ENCODE measurements at places on chromosomes 5 and 9.
A peak's percentile ranks its signal among the peaks of the same experiment; 100 is the strongest.

DNA sequence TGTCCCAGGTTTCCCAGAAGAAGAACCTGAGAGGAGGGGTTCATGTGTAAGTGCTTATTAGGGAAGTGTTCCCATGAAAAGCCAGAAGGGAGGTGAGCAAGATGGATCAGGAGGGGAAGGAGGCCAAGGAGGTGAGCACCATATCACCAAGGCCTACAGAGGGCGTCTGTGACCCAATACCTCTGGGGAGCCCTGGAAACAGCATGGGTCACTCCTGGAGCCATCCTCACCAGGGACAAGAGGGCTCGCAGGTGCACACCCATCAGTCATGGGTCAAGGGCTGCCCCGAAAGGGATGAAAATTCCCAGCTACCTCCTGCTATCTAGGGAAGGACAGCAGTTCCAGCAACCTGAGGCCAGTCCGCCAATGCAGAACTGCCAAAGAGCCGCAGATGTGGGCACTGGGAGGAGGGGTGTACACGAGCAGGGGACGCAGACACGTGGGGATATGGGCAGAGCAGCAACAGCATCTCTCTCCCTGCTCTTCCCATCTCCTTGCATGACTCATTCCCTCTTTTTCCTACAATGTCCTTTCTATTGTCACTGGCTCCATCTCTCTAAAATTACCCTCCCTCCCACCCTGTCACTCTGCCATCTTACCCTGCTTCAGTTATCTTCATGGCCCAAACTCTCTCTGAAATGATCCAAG is 167.6 kb upstream of the FSTL4 start:
- DNase-seq, result no peak

GRCh38 chr5:160375166-160375565 is 4.7 kb upstream of the C1QTNF2 start:
- DNase-seq, result no peak

DNA sequence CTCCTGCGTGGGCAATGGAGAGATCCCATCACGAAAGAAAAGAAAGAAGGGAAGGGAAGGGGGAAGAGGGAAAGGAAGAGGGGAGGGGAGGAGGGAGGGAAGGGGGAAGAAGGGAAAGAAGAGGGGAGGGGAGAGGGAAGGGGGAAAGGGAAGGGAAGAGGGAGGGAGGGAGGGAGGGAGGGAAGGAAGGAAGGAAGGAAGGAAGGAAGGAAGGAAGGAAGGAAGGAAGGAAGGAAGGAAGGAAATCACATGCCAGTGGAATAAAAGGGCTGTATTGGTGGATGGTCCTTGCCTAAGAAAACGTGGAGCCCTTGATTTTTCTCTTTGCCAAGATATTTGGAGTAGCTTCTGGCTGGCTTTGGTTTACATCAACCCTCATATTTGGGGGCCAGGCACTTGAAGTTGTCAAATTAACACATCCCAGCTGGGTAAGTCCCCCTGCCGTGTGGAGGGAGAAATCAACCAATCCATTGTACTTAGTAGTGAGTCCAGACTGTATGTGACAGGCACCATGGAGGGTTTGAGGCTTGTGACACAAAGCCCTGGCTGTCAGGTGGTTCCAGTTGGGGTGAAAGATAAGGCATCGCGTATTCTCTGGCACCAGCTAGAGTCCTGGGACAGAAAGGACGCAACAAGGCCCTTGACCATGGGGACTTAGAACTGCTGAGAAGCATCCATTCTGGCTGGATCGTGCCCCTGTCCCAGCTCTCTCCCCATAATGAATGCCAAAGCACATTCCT is 23.7 kb downstream of the IDNK start:
- DNase-seq, result no peak

GRCh38 chr9:87567571-87567970 is 69.9 kb downstream of the DAPK1 start:
- DNase-seq, result peak; percentile 52

DNA sequence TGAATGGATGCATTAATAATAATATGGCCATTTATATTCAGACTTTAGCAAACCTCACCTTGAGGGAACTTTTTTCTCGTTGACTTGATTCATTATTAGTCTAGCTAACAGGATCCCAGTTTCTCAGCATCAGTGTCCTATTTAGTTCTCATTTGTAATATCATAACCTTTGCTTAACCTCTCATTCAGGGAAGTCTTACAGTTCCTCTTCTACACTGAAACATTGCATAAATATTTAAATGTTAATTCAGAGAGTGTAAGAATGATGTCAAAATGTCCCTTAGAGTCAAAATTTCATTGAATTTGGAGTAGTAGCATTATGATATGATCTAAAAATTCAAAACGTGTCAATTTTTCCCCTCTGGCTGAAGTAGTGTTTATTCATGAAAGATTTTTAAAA is 650.1 kb downstream of the EFNA5 start:
- no peak for DNase-seq

DNA sequence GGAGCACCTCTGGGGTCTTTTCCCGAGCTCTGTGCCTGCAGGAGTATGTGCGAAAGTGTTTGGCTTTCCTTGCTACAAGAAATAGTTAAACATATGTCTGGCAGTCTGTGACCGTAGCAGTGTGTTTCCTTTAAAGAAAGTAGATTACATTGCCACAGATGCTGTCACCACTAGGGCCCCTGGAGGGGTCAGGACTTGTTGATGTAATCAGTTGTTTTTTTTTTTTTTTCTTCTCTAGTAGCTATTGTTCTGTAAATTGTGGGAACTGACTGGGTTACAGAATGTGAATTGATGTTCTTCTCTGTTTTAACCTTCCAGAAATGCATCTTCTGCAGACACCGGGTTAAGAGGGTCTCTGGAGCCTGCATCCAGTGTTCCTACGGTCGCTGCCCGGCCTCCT is 345.6 kb downstream of the KDM4C start:
- no peak for DNase-seq

- no peak for DNase-seq
Observed at GRCh38 chr9:89690334-89690912, 85.6 kb downstream of the GADD45G start.

GRCh38 chr5:141306630-141307029 is 2.8 kb upstream of the SLC25A2 start:
- no peak for DNase-seq

GRCh38 chr5:81829242-81829641 is 78.3 kb upstream of the SSBP2 start:
- no peak for DNase-seq

GRCh38 chr9:109297899-109298298 is 23.0 kb downstream of the EPB41L4B start:
- DNase-seq, result no peak

DNA sequence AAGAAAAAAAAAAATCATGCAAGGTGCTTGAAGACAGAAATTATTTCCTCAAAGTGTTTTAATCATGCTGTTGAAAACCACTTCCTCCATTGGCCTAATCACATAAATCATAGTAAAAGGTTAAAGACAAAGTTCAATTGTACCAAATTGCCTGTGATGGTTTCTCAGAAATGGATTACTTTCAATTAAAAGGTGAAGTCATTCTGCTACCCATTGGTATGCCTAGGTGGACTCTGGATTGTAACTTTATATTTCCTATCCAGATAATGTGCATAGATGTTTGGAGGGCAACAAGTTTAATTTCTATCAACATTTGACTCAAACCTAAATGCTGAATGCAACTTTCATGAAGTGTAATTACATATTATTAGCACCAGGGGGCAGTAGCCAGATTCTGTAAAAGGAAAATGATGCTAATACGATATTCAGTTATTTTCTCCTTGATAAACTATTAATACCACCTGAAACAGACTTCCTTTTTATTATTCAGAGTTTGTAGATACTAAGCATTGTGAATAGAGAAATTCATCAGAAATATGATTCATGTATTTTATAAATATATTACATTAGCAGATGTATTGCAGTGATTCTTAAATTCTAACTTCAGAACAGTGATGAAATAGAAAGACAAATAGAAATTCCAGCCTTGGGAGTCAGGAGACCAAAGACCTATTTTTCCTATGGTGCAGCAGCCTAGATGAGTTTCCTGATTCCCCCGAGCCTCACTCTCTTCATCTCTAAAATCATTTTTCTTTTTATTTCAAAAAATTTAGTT is 148.2 kb downstream of the CAAP1 start:
- DNase-seq, result peak; percentile 2

DNA sequence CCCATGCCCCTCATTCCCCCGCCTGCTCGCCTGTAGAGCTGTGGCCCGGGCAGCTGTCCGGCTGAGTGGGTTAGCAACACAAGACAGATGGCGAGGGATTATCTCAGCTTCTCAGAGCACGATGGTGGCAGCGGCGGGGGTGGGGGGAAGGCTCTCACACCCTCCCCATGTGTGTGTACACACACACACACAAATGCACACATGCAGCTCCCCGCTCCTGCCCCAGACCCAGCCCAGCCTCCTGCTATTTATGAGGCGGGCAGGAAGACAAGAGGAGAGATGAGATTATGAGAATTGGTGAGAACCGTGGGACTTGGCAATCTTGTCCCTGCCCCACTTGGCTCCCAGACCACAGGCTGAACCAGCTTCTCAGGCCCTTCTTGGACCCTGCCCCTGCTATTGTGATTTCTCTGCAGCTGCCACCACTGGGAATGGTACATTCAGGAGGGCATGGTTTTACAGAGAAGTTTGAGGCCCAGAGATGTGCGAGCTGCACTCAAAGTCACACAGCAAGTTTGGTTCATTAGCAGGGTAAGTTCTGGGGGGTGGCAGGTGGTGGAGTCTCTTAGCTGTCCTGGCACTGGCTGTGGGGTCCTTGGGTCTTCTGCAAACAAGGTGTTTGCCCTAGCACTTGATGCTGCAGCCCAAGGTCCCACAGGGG is 51.0 kb upstream of the PSD2 start:
- no peak for DNase-seq

DNA sequence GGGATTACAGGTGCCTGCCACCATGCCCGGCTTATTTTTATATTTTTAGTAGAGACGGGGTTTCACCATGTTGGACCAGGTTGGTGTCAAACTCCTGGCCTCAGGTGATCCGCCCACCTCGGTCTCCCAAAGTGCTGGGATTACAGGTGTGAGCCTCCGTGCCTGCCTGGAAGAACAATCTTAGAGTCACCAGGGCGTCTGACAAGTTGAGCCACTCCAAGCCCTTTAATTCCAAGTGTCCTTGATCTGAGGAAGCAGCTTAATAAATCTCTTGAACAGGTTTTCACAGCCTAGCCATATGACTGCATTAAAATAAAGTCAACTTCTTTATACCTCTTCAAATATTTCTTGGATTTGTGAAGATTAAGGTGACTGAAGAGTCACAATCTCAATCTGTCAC is 31.5 kb downstream of the SLC44A1 start:
- DNase-seq, result no peak

DNA sequence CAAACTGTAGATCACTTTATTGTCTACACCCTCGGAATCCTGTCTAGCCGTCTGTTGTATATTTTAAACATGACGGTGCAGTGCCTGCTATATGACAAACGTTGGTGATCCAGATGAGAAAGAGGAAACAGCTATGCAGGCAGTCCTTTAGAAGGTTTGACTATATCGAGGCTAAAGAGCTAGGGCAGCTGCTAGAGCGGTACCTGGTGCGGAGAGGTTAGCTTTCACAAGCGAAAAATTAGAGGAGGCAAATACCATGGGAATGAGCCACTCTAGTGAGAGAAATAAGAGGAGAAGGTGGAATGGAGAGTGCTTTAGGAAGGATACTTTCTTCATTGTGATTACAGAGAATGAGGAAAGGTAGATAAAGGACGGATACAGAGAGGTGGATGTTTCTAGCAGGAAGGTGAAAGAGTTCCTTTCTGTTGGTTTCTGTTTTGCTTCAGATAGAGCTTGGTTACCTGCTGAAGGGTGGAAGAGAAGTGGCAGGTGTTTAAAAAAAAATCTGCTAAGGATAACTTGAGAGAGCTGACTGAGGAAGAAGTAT is 959 bp upstream of the FBXL17 start:
- DNase-seq, result peak; percentile 15

GRCh38 chr9:811106-811531 is 30.4 kb upstream of the DMRT1 start:
- no peak for DNase-seq

DNA sequence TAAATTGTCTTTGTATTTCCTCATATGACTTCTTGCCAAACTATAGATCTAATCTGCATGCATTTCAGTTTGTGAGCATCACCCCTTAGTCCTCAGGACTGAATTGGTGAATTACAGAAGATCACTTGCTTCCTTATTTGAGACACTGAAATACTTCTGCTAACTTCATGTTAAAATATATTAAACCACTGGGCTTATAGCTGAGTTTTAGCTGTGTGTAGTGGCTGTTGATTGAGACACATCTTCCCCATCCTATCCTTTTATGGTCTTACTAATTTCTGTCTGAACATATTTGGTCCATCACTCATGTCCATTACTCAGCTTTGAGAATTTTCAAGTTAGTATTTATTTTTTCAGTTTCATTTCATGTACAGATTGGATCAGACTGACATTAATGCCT is 295.9 kb downstream of the PSAT1 start:
- DNase-seq, result no peak

DNA sequence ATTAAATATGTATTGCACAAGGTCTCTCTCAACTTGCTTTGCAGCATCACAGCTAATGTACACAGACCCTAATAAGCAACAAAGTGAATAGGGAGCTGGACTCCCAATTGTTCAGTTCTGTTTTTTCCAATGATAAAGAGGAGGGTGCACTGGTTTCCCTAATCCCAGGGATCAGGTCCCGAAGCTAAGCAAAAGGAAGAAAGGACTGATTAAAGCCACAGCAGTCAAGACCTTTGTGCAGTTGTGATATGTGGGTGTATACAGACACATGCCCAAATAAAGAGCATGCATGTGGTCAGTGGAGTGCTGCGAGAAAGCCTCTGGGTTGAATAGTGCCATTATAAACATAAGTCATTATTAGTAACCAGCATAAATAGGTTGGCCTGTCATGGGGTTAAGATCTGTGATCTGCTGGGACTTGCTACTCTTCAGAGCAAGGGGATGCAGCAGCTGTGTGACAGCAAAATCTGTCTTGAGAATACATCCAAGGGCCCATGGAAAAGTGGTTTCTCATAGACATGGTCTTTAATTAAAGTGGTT is 1863.1 kb upstream of the WWC1 start:
- no peak for DNase-seq

GRCh38 chr9:137369061-137369787 is 53.7 kb downstream of the EXD3 start:
- DNase-seq, result no peak

GRCh38 chr5:1726469-1726865 is 73.2 kb downstream of the MRPL36 start:
- DNase-seq, result no peak

DNA sequence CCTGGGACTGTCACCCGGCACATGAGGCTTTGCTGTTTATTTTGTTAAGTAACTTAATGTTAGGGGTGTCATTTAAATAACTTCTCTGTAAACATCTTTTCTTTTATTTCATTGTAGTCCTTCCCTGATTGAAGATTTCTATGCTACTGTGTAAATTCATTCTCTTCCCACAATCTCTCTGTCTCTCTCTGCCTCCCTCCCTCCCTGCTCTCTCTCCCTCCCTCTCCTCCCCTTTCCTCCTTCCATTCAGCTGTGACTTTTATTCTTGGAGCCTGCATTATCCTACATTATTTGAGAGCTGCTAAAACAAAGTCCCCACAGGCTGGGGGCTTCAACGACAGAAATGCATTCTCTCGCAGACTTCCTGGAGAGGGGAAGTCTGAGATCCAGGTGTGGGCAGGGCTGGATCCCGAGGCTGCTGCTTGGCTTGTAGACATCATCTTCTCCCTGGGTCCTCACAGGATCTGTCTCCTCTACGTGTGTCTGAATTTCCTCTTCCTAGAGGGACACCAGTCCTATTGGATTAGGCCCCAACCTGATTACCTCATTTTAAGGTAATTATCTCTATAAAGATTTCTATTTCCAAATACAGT is 18.4 kb downstream of the UBE2QL1 start:
- no peak for DNase-seq
